ENCODE measurements at places on chromosomes 2 and 18.

GRCh38 chr2:126359494-126359893 is 296.5 kb upstream of the GYPC start:
- DNase-seq, result no peak

DNA sequence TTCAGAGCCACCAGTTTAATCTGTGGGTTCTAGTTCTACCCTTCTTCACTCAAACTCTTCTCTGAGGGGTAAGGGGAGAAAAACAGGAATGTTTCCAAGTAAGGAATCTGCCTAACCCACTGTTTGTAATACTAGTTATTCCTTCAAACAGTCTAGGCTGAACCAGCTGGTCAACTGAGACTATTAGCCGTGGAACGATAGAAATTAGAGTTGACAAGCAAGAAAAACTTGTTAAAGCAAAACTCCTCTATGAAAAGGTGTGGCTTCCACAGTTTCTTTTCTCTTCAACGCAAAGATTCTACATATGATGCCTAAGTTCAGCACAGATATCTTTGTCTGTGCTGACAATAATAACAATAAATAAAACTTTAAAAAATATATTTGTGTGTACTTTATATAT is 11.5 kb downstream of the PAIP2B start:
- no peak for DNase-seq

DNA sequence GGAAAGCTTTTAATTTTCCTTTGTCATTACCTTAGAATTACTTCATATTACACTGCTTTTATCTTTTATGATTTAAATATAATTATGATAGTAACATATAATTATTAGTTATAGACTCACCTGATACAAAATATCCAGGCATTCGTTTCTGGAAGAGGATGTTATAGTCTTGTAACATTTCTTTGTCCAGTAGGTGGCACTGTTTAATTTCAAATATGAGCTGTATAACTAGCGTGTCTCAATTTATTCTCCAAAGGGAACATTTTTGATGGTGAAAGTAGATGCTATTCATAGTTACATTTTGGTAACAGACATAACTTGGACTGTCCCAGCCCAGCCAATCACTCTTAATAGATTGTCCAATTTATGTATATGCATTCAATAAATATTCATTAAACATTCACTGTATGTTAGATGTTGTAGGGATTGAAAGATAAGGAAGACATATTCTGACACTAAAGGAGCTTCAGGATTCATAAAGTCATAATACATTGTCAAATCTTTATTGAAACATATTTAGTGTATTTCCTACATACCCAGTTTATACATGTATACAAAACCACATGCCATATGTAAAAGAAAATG is 19.2 kb downstream of the DAW1 start:
- DNase-seq, result peak; percentile 42

DNA sequence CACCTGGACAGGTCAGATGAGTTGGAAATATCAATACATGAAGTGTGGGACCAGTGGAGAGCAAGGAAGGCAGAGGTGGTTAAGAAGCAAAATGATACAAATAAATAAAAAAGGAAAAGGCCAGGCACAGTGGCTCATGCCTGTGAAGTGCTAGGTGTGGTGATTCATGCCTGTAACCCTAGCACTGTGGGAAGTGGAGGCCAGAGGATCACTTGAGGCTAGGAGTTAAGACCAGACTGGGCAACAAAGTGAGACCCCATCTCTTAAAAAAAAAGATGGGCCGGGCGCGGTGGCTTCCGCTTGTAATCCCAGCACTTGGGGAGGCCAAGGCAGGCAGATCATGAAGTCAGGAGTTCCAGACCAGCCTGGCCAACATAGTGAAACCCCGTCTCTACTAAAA is 2.9 kb downstream of the STON1 start:
- no peak for DNase-seq

DNA sequence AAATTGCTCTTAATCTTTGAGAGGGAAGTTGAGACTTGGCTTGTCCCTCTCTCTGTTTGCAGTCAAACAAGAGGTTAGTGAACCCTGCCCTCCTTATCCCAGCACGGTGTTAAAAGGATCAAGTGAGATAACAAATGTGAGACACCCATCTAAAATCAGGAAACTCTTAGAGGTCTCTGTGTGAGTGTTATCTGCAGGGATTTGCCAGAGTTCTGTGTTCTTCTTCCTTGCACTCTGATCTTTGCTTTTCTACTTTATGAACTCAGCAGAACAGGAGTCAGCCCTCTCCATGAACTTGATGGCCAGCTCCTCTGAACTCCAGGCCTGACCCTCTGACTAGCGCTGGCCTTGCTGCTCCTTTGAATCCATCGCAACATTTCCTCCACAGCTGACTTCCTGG is 123.8 kb downstream of the NCKAP5 start:
- DNase-seq, result no peak

DNA sequence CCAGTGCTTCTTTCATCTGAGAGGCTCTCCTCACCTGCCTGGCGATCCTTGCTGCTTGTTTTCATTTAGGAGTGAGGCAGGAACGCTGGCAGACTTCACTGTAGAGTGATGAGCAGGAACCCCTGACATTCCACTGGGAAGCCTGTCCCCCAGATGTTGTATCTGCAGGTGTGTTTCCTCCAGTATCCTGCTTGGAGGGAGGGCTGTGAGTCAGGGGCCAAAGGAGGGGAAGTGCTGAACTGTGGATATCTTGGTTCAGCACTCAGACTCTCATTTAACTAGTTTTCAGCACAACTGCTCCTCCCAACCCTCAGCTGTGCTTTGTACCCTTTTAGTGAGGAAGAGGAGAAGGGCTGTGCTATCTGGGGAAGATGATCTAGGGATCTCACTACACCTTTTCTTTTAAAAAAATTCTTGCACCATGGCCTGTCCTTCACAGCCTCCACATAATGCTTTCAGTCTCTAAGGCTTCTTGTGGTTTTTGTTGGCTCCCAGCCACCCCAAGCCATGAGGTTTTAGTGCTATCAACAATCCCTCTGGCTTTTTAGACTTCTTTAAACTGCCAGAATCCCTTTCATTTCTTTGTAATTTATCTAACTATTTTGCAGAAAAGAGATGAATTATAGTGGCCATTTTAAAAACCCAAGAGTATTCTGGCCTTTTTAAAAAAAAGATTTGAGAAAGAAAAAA is 11.2 kb downstream of the ANKAR start:
- no peak for DNase-seq

GRCh38 chr2:147348931-147349555 is 495.8 kb upstream of the ACVR2A start:
- DNase-seq, result no peak

- DNase-seq, result no peak
Observed at GRCh38 chr18:52288403-52289004, 51.5 kb upstream of the DCC start.

DNA sequence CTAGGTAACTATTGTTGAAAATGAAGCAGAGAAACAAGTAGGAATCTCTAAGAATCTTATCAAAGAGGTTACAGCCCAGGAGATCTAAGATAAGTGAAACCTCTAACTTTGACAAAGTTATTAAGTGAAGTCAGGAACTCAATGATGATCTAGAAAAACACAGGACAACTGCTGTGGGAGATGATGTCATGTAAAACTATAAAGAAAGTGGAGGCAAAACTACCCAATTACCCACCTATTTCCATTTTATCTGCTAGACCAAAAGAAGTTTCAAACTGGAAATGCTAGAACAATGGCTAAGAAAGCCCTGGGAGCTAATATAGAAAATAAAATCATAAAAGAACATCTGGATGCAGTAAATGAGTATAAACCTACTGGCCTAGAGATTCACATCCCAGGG is 50.3 kb downstream of the SATB2 start:
- DNase-seq, result no peak

DNA sequence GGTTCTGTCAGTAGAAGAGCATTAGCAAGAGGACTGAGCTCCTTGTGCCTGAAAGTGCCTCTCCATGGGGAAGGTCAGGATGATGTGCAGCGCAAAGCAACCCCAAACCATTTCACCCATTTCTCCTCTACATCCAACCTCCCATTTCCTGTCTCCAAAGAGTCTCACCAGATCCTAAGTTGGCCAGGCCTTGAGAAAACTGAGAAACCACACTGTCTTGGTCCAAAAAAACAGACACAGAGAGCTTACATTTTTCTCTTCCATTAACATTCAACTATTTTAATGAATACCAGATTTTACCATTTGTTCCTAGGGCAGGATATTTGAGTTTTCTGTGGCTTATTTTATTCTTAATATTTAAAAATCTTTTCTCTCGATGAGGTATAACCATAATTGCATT is 195.0 kb downstream of the EPHA4 start:
- no peak for DNase-seq

DNA sequence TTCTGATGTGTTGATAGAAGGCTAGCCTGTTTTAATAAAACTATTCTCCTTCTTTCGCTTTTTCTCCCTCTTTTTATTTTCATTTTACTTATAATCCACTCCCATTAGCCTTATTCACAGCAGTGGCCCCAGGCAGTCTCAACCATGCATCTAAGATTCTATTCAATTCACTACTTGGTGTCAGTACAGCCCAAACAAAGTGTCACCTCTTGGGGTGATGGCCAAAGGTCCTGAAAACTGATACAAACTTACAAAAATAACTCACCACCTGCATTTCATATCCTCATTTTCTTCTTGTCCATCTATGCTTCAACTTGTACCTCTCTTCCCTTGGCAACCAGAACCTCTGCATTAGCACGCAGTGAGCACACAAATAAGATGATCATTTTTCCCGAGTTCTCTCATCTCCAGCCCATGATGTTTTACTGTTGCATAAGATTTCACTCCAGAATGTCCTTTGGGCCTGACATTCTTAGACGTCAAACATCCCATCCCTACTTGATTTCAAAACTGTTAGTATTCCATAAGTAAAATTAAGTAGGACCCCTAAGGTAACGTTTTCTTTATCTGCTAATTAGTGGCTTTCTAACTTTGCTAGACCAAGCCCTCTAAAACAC is 559.3 kb upstream of the TNP1 start:
- DNase-seq, result no peak

DNA sequence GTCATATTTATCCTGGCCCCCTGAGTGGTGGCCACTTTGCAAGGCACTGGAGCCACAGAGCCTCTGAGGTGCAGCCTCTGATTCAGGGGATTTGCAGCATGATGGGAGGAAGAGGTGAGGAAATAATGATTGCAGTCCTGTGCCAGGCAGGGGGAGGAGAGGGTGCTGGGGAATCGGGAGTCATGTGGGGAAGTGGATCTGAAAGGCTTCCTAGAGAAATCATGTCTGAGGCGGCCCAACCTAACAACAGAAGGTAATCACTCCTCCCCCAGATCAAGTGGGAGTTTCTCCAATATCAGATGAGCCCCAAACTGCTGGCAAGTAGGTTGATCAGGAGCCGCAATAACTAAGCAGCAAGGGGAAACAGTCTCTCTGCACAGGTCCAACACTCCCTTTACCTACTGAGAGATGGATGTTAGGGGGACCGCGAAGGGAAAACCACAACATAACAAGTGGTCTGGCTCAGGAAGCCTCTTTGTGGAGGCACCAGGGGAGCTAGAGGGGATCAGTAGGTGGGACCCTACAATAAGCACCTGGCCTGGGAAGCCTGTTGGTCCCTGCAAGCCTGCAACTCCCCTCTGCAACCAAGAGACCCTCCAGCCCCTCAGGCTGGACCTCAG is 71.8 kb upstream of the NPAS2 start:
- DNase-seq, result no peak

GRCh38 chr2:138676619-138677021 is 103.6 kb downstream of the NXPH2 start:
- DNase-seq, result no peak

GRCh38 chr18:47911877-47912276 is 18.6 kb downstream of the SMAD2 start:
- DNase-seq, result no peak

DNA sequence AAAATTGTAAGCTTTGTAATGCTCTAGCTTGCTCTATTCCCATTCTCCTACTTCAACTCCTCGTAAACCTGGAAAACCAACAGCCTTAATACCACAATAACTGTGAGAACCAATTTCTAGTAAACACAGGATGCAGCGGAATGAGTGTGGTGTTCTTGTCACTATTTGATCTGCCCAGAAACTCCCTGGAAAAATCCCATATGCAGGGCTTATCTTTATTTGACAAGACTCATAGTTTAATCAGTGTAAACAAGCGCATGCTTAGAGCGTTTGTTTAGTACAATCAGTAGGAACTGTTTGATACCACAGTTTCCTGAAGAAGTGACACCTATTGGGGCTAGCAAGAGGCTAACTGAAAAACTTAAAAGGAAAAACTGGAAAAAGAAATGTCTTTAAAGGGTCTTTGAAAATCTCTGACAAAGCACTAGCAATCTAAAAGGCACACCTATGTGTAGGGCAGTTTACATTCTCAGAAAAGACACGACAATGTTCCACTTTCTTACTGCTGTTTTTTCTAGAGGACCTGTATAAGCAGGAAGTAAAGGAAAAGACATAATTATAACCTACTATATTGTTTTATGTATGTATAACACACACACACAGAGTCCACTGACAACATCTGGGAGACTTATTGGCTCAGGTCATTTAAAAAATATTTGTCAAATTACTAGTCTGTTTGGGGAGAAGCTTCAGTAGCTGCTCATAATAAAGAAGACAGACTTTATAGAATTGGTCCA is 241.4 kb upstream of the KLHL14 start:
- peak; percentile 3 for DNase-seq

DNA sequence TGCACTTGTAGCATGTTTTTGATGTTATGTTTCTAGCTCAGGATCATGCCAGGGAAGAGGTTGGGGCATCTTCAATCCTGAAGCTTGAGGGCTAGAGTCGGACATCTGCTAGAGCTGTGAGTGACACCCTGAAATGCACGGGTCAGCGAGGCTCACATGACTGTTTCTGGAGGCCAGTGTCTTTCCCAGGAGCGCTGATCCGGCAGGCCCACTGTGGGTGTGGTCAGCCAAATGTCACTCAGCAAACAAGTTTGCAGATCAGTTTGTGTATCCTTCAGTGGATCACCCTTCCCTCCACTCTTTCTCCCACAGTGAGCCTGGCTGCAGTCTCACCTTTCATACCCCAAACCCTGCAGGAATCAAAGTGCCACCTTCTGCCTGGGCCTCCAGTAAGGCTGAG is 23.0 kb upstream of the ARHGEF4 start:
- no peak for DNase-seq

GRCh38 chr18:48554610-48555400 is 16.0 kb downstream of the CTIF start:
- DNase-seq, result no peak

DNA sequence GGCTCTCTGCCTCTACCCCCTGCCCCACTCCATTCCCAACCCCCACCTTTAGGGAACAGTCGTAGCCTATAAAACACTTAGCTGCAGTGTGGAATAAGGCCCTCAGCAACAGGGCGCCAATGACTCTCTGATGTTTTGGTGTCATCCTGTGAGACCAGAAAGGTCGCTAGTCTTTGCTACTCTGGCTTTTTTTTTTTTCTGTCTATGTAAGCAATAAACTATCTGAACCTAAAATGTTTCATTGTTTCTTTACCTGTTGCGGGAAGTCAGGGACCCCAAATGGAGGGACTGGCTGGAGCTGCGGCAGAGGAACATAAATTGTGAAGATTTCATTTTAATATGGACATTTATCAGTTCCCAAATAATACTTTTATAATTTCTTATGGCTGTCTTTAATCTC is 154.6 kb downstream of the COPS8 start:
- no peak for DNase-seq

- no peak for DNase-seq
Observed at GRCh38 chr2:239767021-239767905, 257.9 kb downstream of the NDUFA10 start.

All from urinary bladder (tissue), 4 donors.